Mammary epithelial cell (primary cell): ENCODE measurements at places on chromosomes 5 and 9.

GRCh38 chr5:124659798-124660197 is 86.6 kb downstream of the ZNF608 start:
- DNase-seq: no peak

DNA sequence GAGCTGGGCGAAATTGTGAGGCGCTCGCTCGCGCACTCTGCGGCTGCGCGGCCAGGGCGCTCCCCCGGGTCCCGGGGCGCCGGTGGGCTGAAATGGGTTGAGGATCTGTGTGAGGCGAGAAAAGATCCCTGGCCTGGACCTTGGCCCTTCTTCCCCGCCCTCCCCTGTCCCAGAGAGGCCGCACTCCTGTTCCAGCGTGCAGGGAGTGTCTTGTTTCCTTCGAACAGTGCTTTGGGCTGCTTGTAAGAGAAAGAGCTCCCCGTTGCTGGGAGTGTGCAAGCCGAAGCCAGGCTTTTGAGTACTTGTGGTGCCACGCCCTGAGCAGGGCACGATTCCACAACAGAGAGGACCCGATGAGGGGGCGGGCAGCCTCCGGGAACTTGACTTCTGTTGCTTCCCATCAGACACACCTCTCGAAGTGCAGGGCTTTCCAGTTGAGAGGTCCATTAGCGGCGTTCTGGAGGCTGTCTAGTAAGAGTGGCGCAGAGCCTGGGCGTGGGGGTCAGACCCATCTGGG is 535 bp downstream of the DOLPP1 start:
- DNase-seq: no peak

DNA sequence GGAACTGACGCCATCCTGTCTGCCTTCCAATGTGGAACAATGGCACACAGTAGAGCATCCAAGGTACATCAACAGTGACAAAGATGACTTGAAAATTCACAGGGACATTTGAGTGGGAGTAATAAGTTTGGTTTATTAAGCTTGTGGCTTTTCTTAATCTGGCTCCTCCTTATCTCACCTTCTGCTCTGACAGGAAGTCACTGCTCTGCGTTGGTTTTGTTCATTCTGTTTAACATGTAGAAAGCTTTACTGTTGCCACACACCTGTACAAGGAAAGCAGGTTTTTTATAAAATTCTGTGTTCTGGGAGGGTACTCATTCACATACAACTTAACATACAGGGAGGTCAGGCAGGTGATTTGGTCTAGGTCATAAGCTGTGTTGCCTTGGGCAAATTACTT is 1.6 kb upstream of the GZMK start:
- DNase-seq: no peak

- no peak for DNase-seq
These were observed 577.5 kb upstream of the CLINT1 start for GRCh38 chr5:158436271-158437065.

DNA sequence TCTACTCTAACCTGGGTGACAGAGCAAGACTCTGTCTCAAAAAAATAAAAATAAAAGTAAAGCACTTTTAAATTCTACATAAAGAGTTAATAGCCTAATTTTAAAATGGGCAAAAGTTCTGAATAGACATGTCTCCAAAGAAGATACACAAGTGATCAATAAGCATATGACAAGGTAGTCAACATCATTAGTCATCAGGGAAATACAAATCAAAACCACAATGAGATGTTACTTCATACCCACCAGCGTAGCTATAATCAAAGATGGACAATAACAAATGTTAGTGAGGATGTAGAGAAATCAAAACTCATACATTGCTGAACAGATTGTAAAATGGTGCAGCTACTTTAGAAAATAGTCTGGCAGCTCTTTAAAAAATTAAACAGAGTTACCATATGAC is 64.1 kb downstream of the IQGAP2 start:
- no peak for DNase-seq

DNA sequence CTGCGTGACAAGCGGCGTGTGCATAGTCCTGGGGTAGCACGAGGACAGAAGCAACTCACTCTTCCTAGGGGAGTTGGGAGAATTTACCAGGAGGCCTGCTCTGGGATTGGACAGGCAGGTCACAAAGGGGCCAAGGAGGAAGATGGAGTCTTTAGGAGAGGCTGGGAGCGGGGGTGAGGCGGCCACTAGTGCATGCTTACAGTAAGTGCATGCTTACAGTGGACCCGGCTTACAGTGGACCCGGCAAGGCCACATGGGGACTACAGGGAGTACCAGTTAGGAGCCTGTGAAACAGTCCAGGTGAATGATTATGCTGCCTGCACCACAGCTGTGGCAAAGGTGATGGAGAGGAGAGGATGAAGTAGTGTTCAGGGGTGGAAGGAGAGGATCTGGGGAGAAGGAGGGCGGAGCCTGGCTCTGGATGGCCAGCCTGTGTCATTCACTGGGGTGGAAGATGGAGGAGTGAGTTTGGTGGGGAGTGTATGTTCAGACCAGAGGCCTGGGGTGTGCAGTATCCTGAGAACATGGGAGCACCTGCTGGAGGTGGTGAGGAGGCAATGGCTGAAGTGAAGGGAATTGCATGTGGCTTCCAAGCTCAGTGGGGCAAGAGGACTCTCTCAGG is 78.7 kb downstream of the CRB2 start:
- DNase-seq: no peak

DNA sequence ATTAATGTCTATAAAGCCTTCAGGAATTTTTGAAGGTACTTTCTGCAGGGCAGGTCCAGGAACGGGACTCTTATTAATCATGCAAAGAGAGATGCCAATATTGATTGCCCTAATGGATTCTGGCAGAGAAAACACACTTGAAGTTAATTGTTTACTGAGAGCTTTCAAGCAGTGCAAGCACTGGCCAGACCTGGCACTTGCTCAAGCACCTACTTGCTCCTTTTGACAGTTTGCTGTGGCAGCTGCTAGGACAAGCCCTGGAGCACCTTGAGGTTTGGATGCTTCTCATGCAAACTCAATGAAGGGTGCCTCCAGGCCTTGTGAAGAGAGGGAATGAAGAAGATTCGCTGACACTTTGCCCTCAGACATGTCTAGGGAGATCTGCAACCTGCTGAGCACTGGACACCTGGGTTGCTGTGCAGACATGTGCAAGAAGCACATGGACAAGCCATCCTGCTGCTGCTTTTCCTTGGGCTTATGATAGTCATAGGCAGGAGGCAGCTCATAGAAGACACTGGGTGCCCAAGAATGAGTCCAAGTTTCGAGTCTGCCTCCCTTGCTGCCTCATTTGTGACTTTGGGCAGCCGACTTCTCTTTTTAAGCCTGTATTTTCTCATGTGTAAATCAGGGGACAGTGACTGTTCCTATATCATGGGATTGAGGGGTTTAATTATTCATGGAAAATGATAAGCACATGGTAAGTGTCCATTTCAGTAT is 88.8 kb upstream of the EQTN start:
- peak; percentile 57 for DNase-seq

DNA sequence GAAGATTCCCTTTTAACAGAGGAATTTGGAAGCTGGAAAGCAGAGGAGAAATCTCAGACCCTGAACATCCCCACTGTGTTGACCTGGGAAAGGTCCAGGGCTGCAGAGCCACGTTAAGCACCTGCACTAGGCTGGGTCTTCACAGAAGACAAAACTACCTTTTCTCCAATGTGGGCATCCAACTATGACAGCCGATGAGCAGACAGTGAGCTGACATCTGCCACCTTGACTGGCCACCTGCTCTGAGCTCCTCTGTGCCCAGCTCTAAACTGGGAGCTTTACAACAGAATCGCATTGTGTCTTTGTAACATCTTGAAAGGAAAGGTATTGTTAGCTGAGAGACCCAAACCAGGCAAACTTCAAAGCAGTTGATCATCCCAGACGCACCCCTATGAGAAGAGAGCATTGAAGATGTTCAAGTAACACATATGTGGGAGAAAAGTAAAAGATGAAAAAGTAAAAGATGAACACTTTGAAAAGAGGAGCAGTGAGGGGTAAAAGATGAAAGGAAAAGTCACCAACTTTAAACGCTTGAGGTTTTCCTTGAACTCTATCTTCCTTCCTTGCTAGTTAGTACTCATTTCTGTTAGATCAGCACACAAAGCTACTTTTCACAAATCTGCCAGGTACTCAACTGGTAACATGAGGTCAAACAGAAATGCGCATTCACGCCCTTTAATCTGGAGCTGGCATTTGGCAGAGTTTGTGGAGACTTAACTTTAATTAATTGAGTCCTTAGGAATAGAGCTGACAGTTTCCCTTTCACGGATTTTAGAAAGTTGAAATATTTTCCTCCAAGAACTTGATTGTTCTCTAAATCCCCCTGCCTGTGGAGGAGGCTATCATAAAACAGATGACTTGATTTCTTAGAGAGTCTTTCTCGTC is 53.2 kb upstream of the CTXN3 start:
- DNase-seq: no peak

DNA sequence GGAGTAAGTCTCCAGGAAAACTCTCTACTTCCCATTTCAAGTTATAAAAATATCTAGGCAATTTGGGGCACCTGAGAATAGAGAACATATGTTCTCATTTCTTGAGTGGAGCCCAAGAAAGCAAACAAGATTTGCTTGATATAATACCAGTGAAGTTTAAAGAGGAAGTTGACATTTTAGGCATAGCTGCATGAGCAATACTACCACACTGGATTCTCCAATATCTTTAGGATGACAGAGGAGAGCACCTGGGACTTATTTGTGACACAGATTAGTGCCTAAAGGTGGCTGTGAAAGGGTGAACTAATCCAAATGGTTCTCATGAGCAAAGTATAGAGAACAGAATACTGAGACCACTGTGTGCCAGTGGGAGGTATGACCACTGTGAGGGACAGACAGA is 423.5 kb upstream of the RIOK2 start:
- no peak for DNase-seq

DNA sequence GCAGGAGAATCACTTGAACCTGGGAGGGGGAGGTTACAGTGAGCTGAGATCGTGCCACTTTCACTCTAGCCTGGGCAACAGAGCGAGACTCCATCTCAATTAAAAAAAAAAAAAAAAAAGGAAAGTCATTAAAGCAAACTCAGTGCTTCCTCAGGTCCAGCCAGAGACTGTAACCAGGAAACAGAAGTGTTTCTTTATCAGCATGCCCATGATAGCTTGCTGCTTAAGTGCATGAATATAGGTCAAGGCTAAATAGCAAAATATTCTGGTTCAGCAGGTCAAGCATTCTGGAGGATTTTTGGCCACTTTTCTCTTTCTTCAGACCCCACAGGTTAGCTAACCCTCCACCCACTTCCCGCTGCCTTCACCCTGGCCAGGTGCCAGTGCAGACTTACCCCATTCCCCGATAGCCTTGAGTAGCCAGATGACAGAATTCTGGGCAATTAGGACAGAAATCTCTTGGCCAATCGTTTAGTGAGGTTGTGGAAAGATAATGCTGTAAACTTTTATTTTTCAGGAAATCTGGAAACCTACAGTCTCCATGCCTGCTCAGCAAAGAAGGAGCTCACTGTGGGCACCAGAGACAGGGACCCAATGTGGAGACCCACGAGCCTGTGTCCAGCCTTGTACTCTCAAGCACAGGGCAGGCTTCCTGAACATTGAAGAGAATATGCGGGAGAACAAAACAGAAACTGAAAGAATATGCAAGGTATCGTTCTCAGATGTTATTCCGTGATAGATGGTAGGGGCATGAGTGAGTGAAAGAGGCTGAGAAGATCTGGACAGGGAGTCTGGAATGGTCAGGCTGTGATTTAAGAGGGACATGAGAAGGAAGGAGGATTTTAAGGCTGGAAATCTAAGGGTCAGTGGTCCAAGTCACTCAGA is 4.2 kb upstream of the UGT3A2 start:
- no peak for DNase-seq

DNA sequence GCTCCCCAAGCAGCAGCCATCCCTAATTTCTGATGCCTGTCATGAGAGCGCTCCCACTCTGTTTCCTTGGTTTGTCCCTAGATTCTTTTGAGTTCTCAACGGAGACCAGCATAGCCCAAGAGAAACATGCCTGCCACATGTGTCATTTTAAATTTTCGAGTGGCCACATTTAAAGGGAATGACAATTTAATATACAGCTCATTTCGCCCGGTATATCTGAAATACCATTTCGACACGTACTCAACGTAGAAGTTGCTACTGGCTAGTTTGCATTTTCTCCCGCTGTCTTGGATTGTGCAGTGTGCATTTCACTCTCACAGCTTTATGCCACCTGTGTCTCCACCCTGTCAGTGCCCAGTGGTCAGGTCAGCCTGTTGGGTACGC is 21.0 kb downstream of the LPCAT1 start:
- DNase-seq: no peak

GRCh38 chr9:130198501-130199179 is 26.4 kb downstream of the NCS1 start:
- no peak for DNase-seq

- no peak for DNase-seq
These were observed 24.7 kb downstream of the AMBP start for GRCh38 chr9:114053246-114054005.

DNA sequence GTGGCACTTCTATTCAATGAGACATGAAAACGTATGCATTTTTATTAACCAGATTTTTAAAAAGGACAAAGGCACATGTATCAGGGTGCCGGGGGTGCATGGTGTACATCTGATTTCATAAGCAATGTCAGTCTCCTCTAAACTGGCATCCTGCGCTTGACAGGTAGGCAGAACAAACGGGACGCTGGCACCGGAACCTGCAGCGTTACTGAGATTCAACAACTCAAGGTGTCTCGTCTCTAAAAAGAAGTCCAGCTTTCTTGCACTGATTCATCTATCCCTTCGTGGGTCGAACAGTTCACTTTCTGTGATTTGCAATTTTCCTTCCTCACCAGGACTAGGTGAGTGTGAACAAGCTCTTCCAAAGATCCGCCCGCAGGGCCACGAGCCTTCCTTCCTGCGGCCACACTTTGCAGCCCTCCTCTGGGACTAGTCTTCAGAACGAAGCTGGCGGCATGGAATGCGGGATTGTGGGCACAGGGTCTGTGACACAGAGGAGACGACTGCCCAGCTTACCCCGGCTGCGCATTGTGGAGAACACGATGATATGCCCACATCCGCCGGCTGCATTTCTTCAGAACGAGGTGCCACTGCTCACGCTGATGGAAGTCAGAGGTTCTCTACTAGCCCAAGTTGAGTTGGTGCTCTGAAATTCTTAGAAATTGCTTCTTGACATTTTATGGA is 7.2 kb downstream of the SLC6A3 start:
- DNase-seq: no peak

GRCh38 chr5:148966348-148966747 is 96.5 kb downstream of the SH3TC2 start:
- DNase-seq: peak; percentile 51

GRCh38 chr5:14902826-14903560 is 31.4 kb upstream of the ANKH start:
- peak; percentile 49 for DNase-seq

DNA sequence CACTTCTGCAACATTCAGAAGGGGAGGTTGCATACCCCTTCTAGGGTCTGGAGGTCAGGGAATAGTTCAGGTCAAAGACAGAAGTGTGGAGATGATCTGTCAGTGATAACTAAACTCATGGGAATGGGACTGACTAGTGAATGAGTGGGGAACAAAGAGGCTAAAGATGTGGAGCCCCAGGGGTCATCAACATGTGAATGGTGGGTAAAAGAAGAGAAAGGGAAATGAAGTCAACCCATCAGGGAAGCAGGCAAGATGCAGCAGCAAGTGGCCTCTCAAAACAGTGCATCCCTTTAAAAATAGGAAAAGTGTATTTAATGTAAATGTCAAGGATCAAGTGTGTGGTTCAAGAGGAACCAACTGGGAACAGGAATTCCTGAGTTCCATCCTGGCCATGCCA is 69.9 kb downstream of the PLPPR1 start:
- DNase-seq: no peak
